DMS 273 treated with DMSO at 0.1 percent for 48 hours (cell line): ENCODE measurements at places on chromosomes 11 and 22.

GRCh38 chr22:29799217-29799680 is 32.1 kb downstream of the UQCR10 start:
- DNase-seq: no peak

- DNase-seq: no peak
Measured at GRCh38 chr11:134414766-134415765, 3.0 kb upstream of the B3GAT1 start.

DNA sequence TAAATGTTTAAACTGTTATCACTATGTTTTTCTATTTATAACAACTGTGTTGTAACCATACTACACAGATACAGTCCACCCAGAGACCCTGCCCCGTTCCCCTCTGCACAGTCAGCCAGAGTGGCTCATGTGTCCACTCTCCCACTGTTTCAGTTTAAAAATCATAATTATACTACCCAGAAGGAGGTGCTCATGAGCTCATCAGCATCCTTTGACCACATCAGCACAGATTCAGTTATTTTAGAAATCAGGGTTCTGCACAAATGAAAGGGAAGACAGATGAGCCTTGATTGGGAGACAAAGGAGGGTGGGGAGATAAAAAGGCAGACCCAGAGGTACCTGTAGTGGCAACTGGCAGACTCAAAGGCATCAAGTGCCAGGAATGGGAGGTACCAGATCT is 124.3 kb downstream of the RCN1 start:
- DNase-seq: no peak

DNA sequence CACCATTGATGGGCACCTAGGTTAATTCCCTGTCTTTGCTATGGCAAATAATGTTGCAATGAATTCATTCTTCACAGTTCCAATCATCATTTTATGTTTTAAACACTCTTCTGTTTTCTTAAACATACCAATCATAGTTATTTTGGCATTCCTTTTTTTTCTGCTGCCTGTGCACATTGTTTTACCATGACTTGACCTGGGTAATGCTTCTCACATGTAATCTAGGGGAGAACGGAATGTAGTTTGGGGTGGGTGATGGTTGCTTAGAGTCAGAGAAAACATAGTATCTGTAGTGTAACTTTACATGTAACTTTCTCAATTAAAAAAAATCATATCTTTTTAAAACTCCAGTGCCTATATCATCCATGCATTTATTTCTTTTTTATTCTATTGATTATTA is 1945.3 kb upstream of the RAG2 start:
- DNase-seq: no peak

DNA sequence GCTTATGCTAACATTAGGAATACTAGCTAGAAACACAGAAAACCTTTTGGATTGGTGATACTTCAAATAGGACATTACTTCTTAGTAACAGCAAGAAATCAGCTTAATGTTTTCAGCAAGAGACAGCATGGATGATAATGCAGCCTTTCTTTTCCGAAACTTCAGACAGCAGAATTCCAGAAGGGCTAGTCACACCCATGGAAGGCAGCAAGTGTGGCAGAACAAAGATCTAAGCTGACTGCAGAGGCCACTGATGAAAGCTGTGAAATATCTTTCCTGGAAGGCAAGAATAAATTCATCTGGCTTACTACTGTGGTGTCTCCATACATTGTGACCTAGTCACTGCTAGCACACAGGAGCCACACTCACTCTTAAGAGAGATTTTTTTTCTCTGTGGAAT is 100.3 kb downstream of the CCDC83 start:
- DNase-seq: no peak

DNA sequence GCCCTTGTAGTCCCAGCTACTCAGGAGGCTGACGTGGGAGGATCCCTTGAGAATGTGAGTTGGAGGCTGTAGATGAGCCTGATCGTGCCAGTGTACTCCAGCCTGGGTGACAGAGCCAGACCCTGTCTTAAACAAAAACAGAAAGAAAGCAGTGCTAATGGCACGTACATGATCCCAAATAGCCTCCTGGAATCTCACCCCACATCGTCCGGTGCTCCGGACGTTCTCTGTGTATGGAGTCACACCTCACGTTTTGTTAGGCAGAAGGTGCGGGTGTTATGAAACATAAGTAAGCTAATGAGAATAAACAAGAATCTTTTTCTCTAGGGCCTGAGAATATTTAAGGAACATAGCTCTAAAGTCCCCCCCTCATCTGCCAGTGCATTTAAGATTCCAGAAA is 23.7 kb upstream of the MICAL3 start:
- DNase-seq: no peak

- DNase-seq: no peak
Measured at GRCh38 chr11:9259981-9260837, 4.9 kb downstream of the DENND5A start.
